Left cardiac atrium (tissue), 4 donors: ENCODE measurements at places on chromosomes 5 and 9. TPM values are rescaled to one million over a fixed set of nuclear protein-coding genes. Genes with fewer than 3 reads are reported as not detected.

The HSPB3 gene
- total RNA-seq = 218 TPM

The FBXW11 gene
- 50.3 TPM for total RNA-seq

The FAM53C gene
- total RNA-seq = 17.8 TPM

The ANXA2R gene
- 1.6 TPM for total RNA-seq

The ASPN gene
- total RNA-seq = 8.8 TPM

The RIGI gene
- total RNA-seq = 6.6 TPM

The LHX3 gene
- not detected for total RNA-seq

The CER1 gene
- total RNA-seq = not detected

The CDHR2 gene
- 0.29 TPM for total RNA-seq

The ENTPD8 gene
- not detected for total RNA-seq

The NDUFA8 gene
- total RNA-seq = 221 TPM

The SPATA31A6 gene
- not detected for total RNA-seq

The DNAH5 gene
- 0.34 TPM for total RNA-seq

The STPG3 gene
- not detected for total RNA-seq

The TSSK1B gene
- total RNA-seq = 0.10 TPM

The SH3RF2 gene
- 179 TPM for total RNA-seq

The PCDHA13 gene
- total RNA-seq = 0.31 TPM

The CA9 gene
- total RNA-seq = 1.6 TPM

The RPP25L gene
- 27.8 TPM for total RNA-seq

The SLC27A6 gene
- 31.7 TPM for total RNA-seq

The GPRIN1 gene
- total RNA-seq = 0.97 TPM

The TMEFF1 gene
- total RNA-seq = 0.35 TPM

The MVB12B gene
- total RNA-seq = 9.7 TPM

The ADAMTS19 gene
- total RNA-seq = 2.9 TPM

The ELP1 gene
- 19.1 TPM for total RNA-seq

The F12 gene
- total RNA-seq = 0.39 TPM

The NEURL1B gene
- total RNA-seq = 20.6 TPM

The FCN2 gene
- not detected for total RNA-seq

The BTNL3 gene
- not detected for total RNA-seq

The KCNV2 gene
- total RNA-seq = not detected

The IPO11 gene
- total RNA-seq = 22.9 TPM

The MTRR gene
- total RNA-seq = 45.2 TPM

The AK8 gene
- total RNA-seq = 0.18 TPM

The IFNB1 gene
- not detected for total RNA-seq

The OR1B1 gene
- total RNA-seq = not detected

The TTC23L gene
- not detected for total RNA-seq

The CCDC192 gene
- not detected for total RNA-seq

The CTXN3 gene
- not detected for total RNA-seq

The FBP1 gene
- total RNA-seq = 3.4 TPM

The AQP3 gene
- total RNA-seq = 14.0 TPM

The SLC34A3 gene
- not detected for total RNA-seq

The ZDHHC21 gene
- total RNA-seq = 7.3 TPM

The SLC6A3 gene
- not detected for total RNA-seq

The MYOT gene
- total RNA-seq = 117 TPM

The MAPKAP1 gene
- total RNA-seq = 98.0 TPM
